ENCODE measurements at places on chromosomes 3 and 15. TPM values are rescaled to one million over a fixed set of nuclear protein-coding genes. Genes with fewer than 3 reads are reported as not detected.

The RTP1 gene
- total RNA-seq, result not detected

The MINAR1 gene
- 4.0 TPM for total RNA-seq

The PLOD2 gene
- total RNA-seq, result 208 TPM

- H3K4me3 ChIP-seq, result no peak overlapping the region
- no peaks in the 10 kb centered on the region for H3K36me3 ChIP-seq
- no peak for DNase-seq
- no peaks in the 10 kb centered on the region for H3K4me1 ChIP-seq
- H3K27me3 ChIP-seq, result peaks cover 37% of the 10 kb centered on the region
These were observed 283.1 kb upstream of the ATP10A start for GRCh38 chr15:26146202-26146601.

DNA sequence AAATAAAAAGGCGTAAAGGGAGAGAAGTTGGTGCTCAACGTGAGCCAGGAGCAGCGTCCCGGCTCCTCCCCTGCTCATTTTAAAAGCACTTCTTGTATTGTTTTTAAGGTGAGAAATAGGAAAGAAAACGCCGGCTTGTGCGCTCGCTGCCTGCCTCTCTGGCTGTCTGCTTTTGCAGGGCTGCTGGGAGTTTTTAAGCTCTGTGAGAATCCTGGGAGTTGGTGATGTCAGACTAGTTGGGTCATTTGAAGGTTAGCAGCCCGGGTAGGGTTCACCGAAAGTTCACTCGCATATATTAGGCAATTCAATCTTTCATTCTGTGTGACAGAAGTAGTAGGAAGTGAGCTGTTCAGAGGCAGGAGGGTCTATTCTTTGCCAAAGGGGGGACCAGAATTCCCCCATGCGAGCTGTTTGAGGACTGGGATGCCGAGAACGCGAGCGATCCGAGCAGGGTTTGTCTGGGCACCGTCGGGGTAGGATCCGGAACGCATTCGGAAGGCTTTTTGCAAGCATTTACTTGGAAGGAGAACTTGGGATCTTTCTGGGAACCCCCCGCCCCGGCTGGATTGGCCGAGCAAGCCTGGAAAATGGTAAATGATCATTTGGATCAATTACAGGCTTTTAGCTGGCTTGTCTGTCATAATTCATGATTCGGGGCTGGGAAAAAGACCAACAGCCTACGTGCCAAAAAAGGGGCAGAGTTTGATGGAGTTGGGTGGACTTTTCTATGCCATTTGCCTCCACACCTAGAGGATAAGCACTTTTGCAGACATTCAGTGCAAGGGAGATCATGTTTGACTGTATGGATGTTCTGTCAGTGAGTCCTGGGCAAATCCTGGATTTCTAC, at the start of gene RARB:
TSS of gene RARB (plus strand) at position 322 of the 847 bp plus-strand sequence. CDS start at position 791, 469 bp downstream.
- H3K27me3 ChIP-seq, result no peaks in the 10 kb centered on the region
- H3K4me3 ChIP-seq, result peak within 1 kb of the TSS; percentile 90
- H3K4me1 ChIP-seq, result peaks cover 94% of the 10 kb centered on the region
- no peak for DNase-seq
- no peaks in the 10 kb centered on the region for H3K36me3 ChIP-seq

- H3K4me3 ChIP-seq, result no peak overlapping the region
- no peaks in the 10 kb centered on the region for H3K36me3 ChIP-seq
- no peak overlapping the region for H3K27ac ChIP-seq
- H3K27me3 ChIP-seq, result no peaks in the 10 kb centered on the region
- no peaks in the 10 kb centered on the region for H3K4me1 ChIP-seq
These were observed 117.0 kb upstream of the SAMMSON start for GRCh38 chr3:69882560-69882959.

DNA sequence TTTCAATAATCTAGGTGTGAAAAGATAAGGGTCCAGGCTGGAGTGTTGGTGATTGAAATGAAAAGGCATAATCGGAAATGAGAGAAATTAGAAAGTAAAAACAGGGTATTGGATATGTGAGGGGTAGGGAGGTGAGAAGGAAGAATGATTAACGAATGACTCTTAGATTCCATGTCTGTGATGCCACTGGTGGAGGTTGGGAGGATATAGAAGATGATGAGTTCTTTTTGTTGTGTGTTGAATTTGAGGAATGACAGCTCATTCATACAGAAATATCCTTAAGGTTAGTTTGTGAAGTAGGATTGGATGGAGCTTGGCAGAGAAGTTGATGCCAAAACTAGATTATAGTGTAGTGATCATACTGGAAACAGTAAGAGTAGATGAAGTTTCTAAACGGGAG, 72.2 kb upstream of the CCNL1 start:
- H3K27ac ChIP-seq, result no peak overlapping the region
- peaks cover 4% of the 10 kb centered on the region for H3K4me1 ChIP-seq
- H3K27me3 ChIP-seq, result no peaks in the 10 kb centered on the region
- H3K36me3 ChIP-seq, result no peaks in the 10 kb centered on the region
- no peak overlapping the region for H3K4me3 ChIP-seq

DNA sequence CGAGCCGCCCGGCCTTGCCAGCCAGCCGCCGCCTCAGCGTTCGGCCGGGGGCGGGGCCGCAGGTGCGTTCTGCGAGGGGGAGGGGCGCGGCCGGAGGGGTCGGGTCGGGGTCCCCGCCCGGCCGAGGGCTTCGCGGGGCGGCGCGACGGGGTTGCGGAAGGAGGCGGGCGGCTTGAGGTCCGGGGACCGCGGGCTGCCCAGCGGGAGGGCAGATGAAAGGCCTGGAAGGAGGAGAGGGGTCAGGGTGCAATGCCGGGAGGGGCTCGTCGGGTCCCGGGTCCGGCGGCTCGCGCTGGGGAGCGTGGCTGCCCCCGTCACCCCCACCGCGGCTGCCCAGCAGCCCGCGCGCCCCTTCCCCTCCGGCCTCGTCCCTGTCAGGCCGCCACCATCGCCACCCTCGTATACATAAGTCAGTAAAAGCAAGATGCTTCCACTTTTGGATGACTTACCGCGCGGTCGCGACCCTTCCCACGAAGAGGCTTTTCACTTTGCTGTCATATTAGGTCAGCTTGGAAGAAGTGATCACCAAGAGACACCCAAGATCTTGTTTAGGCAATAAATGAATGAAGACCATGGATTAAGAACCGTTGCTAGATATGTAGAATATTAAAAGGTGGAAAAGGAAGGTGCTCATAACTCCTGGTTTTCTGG, 620 bp upstream of the ANP32A start:
- DNase-seq, result no peak
- H3K4me1 ChIP-seq, result peaks cover 26% of the 10 kb centered on the region
- H3K36me3 ChIP-seq, result peaks cover 2% of the 10 kb centered on the region
- H3K27me3 ChIP-seq, result no peaks in the 10 kb centered on the region
- H3K4me3 ChIP-seq, result peak overlapping the region; percentile 95

DNA sequence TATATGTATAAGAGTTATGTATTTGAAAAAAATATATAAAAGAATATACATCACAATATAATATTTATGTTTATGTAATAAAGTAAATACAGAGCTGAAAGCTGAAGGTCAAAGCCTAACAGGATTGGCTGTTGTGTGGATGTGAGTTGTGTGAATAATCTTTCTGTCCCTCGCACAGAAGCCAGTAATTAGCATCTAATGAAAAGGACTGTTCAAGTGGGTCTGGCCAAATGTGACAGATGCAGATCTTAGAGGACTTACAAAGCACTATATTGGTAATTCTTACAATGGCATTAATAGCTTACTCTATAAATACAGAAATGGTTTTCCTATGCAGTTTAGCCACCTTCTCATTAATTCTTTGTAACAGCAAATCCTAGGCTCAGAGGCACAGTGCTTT, 2.4 kb downstream of the MKRN3 start:
- H3K27me3 ChIP-seq, result no peaks in the 10 kb centered on the region
- no peak overlapping the region for H3K27ac ChIP-seq
- no peak overlapping the region for H3K4me3 ChIP-seq
- no peaks in the 10 kb centered on the region for H3K4me1 ChIP-seq

GRCh38 chr3:190534986-190535385, 21.1 kb downstream of the IL1RAP start:
- H3K4me1 ChIP-seq, result peaks cover 74% of the 10 kb centered on the region
- no peak overlapping the region for H3K4me3 ChIP-seq
- DNase-seq, result no peak
- peak overlapping the region; percentile 99 for H3K27ac ChIP-seq

DNA sequence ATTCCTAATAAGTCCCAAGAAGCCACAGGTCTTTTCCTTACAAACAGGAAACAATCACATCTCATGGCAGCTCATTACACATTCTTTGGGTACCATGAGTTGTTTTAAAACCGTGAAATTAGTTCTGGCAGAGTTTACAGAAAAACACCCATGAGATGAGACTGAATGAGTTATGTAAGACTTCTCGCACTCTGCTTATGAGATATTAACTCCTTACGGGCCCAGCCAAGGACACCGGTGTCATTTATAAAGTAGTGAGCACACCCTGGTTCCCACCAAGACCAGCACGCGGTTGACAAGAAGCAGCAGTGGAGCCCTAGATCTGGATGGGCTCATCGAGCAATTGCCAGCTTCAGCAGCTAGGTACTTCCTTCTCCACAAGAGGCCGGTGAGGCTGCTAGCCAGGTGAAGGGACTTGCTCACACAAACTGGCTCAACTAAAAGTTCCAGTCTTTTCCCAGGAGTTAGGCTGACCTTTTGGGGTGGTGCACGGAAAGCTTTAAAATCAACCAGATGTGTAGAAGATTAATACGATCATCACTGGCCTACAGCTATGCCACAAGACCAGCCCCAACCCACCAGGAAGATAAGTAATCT, 318.6 kb upstream of the ICE2 start:
- DNase-seq, result no peak
- no peak overlapping the region for H3K27ac ChIP-seq
- H3K27me3 ChIP-seq, result no peaks in the 10 kb centered on the region
- no peak overlapping the region for H3K4me3 ChIP-seq
- peaks cover 28% of the 10 kb centered on the region for H3K4me1 ChIP-seq

DNA sequence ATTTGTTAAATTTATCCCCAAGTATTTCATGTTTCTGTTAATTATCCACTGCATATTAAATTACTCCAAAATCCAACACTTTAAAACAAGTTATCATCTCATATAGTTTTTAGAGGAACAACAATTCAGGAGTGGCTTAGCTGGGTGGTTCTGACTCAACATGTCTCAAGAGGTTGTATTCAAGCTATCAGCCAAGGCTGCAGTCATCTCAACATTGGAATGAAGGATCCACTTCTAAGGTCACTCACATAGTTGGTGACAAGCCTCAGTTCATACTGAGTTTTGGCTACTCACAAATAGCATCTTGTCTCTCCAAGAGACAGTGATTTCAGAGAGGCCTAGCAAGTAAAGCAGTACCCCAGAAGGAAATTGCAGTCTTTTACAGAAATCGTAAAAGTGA, 134.7 kb downstream of the NR2E3 start:
- H3K4me1 ChIP-seq, result no peaks in the 10 kb centered on the region
- H3K4me3 ChIP-seq, result no peak overlapping the region
- peaks cover 1% of the 10 kb centered on the region for H3K36me3 ChIP-seq
- H3K27me3 ChIP-seq, result no peaks in the 10 kb centered on the region
- H3K27ac ChIP-seq, result no peak overlapping the region

- peaks cover 90% of the 10 kb centered on the region for H3K4me1 ChIP-seq
- no peak for DNase-seq
- H3K27me3 ChIP-seq, result no peaks in the 10 kb centered on the region
- H3K27ac ChIP-seq, result peak overlapping the region; percentile 96
- H3K36me3 ChIP-seq, result peaks cover 4% of the 10 kb centered on the region
These were observed 135.5 kb upstream of the COL8A1 start for GRCh38 chr3:99502871-99503270.

- no peaks in the 10 kb centered on the region for H3K27me3 ChIP-seq
- no peak overlapping the region for H3K4me3 ChIP-seq
- H3K27ac ChIP-seq, result no peak overlapping the region
These were observed 42.3 kb upstream of the VGLL3 start for GRCh38 chr3:87033205-87033604.

Measured in chondrocyte (in vitro differentiated cells).